ENCODE measurements at places on chromosomes 7 and 10.

- no peak for DNase-seq
Observed at GRCh38 chr7:15219758-15220157, 317.2 kb upstream of the DGKB start.

- DNase-seq: no peak
Observed at GRCh38 chr7:143315776-143316175, at the start of gene CLCN1. Gene CLCN1, plus strand, starts transcription at chr7:143316111. Its CDS starts 102 bp downstream, at chr7:143316213.

- DNase-seq: no peak
Observed at GRCh38 chr10:3741688-3742461, 43.1 kb downstream of the KLF6 start.

DNA sequence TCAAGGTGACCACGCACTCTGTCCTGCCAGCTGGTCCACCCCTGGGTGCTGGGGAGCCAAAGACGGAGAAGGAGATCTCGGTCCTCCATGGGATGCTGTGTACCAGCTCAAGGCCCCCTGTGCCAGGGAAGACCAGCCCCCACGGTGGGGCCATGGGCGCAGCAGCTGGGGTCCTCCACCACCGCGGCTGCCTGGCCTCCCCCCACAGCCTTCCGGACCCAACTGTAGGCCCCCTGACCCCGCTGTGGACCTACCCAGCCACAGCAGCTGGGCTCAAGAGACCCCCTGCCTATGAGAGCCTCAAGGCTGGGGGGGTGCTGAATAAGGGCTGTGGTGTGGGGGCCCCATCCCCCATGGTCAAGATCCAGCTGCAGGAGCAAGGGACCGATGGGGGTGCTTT, 5.4 kb downstream of the NYAP1 start:
- DNase-seq: no peak

DNA sequence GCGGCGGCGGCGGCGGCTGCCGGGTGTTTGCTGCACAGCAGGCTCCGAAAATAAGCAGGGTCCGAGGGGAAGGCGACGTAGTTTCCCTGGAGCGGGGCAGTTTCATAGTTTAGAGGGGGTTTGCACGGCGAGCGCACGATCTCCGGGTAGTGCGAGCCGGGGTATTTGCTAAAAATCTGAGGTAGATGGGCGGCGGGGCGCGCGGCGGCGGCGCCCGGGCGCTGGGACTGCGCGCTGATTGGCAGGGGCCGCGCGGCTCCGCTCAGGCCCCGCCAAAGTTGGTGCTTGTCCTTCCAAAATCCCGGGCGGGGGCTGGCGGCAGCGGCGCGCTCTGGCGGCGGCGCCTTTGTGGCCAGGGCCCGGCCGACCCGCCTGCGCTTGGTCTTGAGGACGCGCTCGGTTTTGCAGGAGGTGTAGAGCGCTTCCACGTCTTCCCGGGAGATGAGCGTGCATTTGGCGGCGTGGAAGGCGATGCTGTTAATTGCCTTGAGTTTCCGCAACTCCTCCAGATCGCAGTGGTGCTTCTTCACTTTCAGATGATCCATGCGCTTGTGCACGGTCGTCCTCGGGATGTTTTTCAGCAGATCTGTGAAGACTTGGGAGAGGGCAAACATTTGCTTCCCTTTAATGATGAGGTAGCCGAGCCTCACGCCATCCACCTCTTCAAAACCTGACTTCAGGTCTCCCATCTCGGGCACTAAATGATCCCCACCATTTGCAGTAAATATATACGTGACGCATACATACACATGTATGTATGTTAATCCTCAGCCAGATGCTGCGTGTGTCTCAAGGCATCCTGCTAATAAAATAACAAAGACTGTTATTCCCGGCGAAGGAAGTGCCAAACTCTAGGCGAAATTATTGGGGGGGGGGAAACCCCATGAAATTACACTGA, 8.1 kb downstream of the SKIDA1 start:
- DNase-seq: no peak

DNA sequence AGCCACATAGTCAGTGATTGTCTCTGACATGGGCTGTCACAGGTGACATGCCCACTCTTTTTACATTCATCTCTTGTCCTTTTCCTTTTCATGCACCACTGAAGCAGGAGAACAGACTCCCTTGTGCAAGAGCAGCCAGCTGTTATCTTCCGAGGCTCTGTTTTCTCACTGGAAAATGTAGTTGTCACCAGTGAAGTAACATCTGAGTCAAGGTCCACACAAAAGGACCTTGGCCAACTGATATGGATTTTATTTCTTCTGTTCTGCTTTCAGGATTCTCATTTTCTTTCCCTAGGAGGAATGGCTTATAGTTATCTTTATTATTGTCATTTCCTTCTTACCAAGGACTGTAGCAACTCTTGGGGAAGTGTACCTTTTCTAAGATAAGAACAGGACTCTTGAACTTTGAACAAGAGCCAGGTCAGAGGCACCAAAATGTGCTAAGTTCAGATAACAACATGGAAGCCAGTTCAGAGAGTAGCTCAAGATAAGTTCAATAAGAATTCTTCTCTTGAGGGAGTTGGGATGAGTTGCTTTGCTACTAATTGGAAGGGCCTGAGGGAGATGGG, 22.7 kb downstream of the AVPI1 start:
- DNase-seq: no peak

- no peak for DNase-seq
Observed at GRCh38 chr10:35005868-35006267, 84.3 kb downstream of the CUL2 start.

DNA sequence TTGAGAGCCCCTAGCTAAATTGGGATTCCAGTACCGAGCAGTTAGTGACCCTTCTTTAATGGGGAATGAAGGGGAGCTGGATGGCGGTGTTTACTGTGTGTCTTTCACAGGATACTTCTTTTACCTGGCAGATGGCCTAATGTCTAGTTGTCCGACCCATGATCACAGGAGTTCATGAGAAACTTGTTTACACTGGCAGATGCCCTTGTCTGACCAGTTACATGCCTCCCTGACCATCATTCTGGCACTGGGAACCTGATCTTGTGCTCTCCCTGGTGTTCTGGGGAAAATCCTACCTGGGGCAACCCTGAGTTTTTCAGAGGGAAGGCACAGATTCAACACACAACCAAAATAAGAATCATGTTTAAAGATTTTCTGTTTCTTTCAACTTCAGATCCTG, 120.1 kb upstream of the SLC13A1 start:
- DNase-seq: no peak

DNA sequence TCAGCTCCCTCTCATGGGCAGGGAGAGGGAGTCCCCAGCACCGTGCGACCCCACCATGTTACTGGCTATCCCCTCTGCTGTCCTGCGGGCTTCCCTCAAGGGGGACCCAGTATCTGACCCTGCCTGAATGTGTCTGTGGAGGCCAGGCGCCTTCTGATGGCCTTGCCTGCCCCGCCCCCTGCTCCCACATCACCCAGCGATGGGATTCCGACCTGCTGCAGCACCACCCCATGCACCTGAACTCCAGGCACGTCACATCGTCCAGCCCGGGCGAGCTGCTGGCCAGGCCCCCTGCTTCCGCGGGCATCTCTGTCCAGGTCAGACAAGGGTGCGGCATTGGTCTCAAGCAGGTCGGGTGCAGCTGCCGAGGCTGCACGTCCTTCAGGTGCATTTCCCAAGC, 19.0 kb downstream of the LRRC27 start:
- DNase-seq: no peak

Data from CD4-positive, alpha-beta T cell treated with Interleukin-1 beta for 1 hour (primary cell).